ENCODE measurements at places on chromosomes 6 and 20.
A peak's percentile ranks its signal among the peaks of the same experiment; 100 is the strongest.

GRCh38 chr6:108286366-108286765 is 8.5 kb upstream of the AFG1L start:
- no peak for DNase-seq

- no peak for DNase-seq
Observed at GRCh38 chr6:157061770-157062594, 261.3 kb downstream of the TMEM242 start.

GRCh38 chr6:140046016-140046632 is 671.7 kb upstream of the CITED2 start:
- no peak for DNase-seq

DNA sequence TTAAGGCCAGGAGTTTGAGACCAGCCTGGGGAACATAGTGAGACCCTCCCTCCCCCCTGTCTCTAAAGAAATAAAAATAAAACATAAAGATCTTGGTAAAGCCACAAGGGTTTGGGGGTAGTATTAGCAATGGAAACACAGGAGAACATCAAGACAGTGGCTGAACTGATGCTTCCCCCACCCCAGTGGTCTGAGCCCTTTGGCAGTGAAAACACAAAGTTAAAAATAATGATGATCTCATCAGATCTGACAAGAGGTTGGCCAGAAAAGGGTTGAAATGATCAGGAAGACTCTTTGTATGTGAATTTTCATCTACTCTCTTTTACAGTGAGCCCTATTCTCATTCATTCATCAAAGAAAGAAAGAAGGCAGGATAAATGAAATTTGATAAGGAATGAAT is 93.7 kb downstream of the KCNB1 start:
- no peak for DNase-seq

DNA sequence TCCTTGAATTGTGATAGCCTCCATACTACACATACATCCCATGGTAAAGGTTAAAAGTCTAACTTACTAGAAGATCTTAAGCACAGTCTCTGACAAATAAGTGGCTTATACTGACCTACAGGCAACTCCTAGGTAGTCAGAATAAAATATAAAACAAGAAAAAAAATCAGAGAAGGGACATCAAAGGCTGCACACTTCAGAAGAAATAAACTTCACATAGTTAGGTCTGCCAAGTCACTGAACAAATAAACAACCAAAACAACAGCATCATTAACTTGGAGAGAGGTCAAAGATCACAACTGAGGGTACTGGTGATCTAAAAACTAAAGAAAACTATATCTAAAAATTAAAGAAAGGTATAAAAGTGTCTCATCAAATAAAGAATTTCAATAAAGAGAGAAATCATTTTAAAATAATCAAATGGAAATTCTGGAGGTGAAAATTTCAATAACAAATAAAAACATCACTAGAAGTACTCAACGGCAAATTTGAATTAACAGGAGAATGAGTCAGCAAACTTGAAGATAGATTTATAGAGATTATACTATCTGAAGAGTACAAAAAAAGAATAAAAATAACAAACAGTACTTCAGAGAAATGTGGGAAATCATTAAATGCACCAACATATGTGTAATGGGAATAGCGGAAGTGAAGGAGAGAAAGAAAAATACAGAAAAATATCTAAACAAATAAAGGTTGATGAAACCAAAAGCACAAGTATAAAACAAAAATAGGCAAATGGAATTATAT is 88.0 kb upstream of the UST start:
- no peak for DNase-seq

GRCh38 chr6:138509371-138509770 is 10.1 kb upstream of the NHSL1 start:
- DNase-seq, result peak; percentile 71

- DNase-seq, result peak; percentile 27
Observed at GRCh38 chr6:75735491-75736186, 13.4 kb upstream of the MYO6 start.

- DNase-seq, result no peak
Observed at GRCh38 chr6:10545482-10545881, 24.3 kb downstream of the GCNT2 start.

GRCh38 chr6:15495375-15495901 is 167.4 kb downstream of the DTNBP1 start:
- no peak for DNase-seq

DNA sequence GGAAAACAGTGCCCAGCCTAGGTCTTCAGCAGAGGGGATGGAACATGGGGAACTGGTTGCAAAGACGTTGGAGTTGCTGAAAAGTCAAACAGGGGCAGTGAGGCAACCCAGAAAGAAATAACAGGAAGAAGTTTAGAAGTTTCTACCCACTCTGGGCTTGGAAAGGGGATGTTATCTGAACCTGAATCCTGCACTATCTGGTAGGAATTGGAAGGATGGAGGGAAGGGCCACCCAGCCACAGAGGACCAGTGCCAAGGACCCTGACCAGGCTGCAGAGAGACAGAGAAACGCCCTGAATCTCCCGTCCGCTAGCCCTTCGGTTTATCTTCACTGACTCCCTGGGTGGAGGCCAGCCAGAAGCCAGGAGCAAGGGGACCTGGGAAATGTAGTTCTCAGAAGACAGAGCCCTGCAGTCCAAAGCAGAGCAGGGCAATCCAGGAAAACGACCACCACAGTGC is 217.3 kb upstream of the RREB1 start:
- no peak for DNase-seq

DNA sequence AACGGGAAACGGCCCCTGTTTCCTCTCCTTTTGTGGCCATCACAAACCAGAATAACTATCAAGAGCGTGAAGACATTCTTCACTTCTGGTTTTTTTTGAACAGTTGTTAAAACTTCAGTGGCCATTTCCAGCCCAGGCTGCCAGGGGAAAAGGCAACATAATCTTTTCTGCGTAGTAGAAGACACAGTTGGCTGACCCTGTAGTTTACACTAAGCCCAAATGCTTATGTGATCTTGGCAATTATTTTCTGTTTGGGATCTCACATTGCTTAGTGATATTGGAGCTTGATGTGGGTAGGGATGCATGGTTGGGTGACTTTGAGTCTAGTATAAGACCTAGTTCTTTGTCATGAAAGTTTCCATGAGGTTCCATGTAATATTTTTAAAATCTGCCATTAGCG is 449.4 kb upstream of the CDH4 start:
- no peak for DNase-seq

DNA sequence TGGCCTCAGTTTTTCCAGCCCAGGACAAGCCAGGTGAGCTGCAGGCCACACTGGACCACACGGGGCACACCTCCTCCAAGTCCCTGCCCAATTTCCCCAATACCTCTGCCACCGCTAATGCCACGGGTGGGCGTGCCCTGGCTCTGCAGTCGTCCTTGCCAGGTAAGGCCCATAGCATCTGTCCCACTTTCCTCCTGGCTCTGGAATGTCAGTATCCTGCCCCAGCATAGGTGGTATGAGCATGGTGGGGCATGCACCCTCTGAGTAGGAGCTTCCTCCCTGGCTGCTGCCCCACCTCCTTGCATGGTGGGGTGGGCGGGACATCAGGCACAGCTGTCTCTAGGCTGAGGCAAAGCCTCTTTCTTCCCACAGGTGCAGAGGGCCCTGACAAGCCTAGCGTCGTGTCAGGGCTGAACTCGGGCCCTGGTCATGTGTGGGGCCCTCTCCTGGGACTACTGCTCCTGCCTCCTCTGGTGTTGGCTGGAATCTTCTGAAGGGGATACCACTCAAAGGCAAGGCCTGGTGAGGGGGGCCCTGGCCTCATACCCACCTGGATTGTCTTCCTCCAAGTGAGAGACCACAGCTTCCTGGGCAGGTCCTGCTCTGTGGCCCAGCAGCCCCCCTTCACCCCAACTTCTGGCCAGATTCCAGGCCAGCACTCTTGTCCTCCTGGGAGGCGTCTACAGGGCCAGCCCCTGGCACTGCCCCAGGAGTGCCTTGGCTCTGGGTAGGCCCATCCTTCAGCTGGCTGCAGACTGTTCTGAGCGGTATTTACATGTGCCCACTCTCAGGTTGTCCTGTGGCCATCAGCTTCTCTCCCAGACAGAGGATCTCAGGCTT is 9.1 kb downstream of the PI16 start:
- DNase-seq, result no peak

DNA sequence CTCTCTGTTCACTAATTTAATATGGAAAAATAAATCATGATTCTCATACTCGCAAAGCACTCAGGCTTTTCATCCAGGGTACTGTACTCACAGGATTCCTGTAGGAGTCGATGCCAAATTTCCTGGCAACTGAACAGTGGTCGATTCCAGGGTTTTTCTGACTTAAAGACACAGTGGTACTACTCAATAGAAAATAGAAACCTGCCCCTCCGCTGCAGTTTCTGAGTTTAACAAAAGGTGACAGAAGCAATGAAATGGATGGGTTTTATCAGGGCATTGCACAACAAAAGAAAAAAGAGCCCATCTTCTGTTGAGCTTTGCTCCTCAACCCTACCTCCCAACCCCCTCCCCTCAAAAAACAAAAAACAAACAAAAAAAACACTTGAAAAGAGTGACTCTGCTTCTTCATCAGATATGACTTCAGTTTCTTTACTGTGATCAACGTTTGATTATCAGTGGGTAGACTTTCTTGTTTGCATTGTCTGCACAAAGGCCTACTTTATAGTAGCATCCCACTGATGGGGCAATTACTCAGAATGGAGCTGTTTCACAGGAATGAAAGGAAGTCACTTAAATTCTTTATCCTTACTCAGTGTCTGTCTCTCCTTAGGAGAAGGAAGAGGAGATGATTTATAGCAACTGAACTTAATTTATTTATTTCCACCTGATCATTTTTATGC is 96.2 kb upstream of the FOXO3 start:
- DNase-seq, result no peak

DNA sequence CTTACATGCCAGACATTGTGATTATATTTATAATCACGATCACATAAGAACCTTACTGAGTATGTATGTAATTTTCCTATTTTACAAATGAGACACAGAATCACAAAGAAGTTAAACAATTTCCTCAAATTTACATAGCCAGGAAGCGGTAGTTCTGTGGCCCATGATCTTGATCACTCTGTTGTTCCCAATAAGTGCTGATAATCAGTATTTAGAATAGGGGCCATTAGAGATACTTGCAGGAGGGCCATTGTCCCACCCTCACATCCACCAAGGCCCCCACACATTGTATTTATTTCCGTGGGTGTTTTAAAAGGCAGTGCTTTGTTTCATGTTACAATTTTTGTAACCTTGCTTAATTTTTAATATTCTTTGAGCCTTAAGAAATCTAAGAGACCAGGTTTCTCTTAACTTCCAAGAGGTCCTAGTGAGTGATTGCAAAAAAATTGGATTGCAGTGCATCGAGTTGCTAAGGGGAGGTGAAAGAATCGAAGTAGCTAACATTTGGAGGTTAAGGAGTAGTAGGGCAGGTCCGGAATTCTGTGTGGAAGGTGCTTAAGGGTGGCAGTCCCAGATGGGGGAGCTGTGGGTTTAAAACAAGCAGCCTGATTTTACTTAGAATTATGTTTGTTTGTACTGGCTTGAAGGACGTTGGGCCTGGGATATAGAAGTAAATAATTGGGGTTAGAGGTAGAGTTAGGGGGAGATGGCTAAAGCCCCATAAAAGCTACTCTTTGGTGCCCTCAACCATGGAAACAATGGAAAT is 339.4 kb downstream of the CDKAL1 start:
- peak; percentile 7 for DNase-seq

DNA sequence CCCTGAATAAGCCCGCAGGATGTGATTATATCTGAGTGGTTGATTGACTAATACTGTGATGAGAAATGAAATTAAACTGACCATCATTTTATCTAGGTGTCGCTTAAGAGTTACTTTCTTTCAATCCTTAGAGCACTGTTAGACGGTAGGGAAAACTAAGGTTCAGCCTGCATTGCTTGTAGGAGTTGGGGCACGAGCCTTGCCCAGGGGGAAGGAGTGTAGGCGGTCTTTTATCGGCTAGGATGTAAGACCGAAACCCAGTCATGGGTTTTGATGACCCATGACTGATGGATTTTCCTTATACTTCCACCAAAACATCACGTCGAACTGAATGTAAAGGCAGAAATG is 392 bp upstream of the TASP1 start:
- no peak for DNase-seq

DNA sequence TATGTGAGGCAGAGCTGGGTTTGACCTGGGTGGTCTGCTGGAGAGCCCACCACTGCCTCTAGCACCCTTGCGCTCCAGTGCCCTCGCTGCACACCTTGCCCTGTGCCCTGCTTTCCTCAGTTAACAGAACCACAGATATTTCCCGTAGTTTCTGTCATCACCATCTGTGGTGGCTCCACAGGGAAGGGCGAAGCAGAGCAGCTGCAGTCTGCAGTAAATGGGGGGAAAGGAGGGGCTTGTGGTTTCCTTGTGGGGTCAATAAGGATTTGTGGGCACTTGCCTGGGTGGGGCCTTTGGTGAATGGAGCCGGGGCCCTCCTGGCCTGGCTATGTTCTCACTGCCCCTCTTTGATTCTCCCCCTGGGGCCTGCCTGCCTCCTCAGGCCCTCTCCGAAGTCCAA is 21.2 kb upstream of the CCDC167 start:
- DNase-seq, result no peak

- no peak for DNase-seq
Observed at GRCh38 chr6:23265270-23265669, 695.9 kb downstream of the HDGFL1 start.

DNA sequence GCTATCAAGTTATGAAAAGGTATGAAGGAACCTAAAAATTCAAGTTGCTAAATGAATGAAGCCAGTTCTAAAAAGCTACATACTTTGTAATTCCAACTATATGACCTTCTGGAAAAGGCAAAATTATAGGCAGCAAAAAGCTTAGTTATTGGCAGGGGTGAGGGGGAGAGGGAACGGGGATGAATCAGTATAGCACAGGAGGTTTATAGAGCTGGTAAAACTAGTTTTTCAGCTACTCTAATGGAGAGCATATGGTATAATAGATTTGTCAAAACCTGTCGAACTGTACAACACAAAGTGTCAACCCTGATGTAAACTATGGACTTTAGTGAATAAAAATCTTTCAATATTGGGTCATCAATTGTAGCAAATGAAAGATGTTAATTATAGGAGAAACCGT is 18.7 kb downstream of the MANEA start:
- peak; percentile 47 for DNase-seq

- no peak for DNase-seq
Observed at GRCh38 chr6:684831-685636, 7.9 kb downstream of the EXOC2 start.

DNA sequence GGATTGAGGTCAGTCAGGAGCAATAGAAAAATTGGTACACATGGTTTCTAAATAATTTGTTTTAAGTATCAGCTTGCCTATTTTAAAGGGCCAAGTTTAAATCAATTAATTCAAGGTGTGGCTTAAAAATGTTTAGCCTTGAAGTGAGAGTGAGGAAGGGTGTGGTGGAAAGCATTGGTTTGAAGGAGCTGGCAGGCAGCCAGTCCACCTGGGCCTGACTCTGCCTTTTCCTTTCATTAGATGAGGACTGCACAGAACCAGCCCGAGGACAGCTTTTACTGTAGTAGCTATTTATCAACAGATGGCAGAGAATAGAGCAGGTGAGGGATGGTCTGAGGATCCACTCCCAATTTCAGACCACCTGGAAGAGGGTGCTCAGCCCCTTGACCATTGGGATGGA is 42.4 kb downstream of the DHX35 start:
- DNase-seq, result no peak

GRCh38 chr20:50363027-50363426 is 147.2 kb upstream of the PTPN1 start:
- DNase-seq, result no peak

GRCh38 chr6:110814102-110815014 is 911 bp downstream of the CDK19 start:
- DNase-seq, result peak; percentile 35

GRCh38 chr6:44624936-44625573 is 237.5 kb downstream of the CDC5L start:
- no peak for DNase-seq

Measured in trophoblast cell (in vitro differentiated cells and primary cell).